ENCODE measurements at places on chromosomes 12 and 14. TPM values are rescaled to one million over a fixed set of nuclear protein-coding genes. Genes with fewer than 3 reads are reported as not detected.

OTX2 gene
- total RNA-seq = not detected

KRT75 gene
- total RNA-seq = not detected

COL2A1 gene
- total RNA-seq = not detected

IAPP gene
- not detected for total RNA-seq

- DNase-seq = no peak
Observed at GRCh38 chr14:54881761-54882401, 20.7 kb downstream of the GCH1 start.

DNA sequence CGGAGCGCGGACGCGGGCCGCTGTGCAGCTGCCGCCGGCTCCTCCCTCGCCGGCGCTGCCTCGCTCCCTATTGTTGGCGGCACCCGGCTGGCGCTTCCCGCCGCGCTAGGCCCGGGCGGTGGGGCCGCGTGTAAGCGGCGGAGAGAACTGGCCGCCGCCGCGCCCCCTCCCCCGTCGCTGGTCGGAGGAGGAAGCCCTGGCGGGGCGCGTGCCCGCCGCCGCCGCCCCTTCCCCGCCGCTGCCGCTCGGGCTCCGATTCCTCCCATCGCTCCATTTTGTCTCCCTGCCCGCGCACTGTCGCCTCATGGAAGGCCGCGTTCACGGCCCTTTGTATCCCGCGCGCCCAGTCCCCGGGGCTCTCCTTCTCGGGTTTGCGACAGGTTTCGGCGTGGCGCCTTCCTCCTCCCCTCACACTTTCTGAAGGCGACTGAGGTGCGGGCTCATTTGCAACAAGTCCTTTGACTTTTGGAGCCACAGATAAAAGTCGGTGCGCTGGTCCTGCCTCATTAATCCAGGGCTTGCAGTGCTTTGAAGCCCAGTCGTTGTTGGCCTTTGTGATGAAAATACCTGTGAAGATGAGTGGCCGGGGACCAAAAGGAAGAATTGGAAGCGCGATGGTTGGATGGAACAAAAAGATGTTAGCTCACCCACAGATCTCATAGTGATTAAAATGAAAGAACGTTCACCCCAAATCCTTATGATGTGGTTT is 707 bp downstream of the CPSF6 start:
- no peak for DNase-seq

DNA sequence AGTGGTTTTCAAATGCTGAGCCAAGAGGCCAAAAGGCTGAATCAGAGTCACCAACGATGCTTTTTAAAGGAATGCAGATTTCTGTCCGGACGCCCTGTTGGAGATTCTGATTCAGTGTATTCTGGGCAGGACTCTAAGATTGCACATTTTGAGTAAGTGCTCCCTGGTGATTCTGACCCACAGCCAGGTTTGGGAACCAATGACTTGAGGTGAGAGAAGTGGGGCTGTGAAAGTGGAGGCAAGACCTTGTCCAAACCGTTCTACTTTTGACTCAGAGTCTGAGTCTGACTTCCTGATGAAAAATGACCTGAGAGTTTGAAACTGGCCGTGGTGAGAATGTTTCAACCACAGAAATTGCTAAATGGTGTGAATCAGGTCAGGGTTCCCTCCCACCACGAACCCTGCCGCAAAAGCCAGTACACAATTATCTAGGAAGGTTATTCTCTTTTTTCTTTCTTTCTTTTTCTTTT is 90.2 kb downstream of the NTN4 start:
- no peak for DNase-seq

GRCh38 chr12:130213249-130213648 is 51.0 kb downstream of the FZD10 start:
- DNase-seq = no peak

DNA sequence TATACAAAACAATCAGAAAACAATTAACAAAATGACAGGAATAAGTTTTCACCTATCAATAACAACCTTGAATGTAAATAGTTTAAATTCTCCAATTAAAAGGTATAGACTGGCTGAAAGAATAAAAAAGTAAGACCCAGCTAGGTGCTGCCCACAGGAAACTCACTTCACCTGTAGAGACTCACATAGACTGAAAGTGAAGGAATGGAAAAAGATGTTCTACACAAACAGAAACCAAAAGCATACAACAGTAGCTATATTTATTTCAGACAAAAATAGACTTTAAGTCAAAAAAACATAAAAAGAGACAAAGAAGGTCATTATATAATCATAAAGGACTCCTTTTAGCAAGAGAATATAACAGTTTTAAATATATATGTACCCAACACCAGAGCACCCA is 152.4 kb upstream of the PWP1 start:
- DNase-seq = no peak

DNA sequence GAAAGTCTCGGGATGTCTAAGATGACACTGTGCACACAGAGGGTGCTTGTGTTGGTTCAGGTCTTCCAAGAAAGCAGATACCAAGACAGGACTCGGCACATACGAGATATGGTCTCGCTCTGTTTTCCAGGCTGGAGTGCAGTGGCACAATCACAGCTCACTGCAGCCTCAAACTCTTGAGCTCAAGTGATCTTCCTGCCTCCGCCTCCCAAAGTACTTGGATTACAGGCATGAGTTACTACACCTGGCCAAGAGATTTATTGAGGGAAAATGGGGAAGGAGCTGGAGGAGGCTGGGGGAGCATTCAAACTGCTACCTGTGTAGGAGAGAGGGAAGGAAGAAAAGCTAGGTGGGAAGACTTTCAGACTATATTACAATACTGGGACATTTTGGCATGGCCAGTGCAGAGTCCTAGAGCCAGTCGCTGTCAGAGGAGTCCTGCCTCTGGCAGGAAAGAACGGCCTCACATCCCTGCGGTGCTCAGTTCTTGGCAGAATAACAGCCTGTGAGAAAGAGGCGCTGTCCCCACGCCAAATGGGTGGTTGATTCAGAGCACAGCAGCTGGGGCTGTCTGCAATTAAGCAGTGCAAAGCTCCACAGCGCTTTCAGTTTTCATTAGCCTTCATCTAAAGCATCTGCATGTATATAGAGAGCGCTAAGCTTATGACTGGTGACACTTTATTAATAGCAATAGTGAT is 18.3 kb downstream of the SLC17A8 start:
- DNase-seq = no peak

GRCh38 chr14:79412822-79413221 is 798.5 kb downstream of the DIO2 start:
- DNase-seq = no peak

DNA sequence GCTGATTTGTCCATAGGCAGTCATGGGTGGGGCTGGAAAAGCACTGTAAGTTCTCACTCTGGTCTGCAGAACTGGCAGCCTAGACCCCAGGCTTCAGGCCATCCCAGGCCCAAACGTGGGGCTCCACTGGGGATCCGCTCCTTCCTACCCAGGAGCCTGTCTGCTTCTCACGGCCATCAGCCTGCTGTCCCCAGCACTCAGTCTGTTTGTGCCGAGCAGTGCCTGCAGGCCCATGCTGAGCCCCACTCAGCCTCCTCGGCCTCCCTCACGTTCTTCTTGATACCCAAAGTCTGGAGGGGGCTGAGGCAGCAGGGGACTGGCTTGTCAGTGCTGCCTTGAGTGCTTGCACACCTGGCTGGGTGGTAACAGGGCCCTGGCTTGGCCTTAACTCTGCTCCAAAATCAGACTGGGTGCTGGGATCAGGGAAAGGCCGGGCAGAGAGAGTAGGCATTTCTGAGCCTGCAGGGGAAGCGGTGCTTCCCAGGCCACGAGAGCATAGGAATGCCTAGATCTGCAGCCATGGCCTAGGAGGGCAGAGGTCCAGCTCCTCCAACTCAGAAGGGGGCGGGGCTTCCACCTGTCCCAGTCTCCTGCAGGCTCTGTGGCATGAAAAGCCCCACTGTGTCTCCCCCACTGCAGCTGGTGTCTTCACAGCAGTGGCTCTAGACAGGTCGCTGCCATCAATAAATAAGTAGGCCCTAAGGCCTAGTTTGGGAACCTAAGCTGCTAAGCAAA is 772.4 kb upstream of the FBXO33 start:
- DNase-seq = no peak

DNA sequence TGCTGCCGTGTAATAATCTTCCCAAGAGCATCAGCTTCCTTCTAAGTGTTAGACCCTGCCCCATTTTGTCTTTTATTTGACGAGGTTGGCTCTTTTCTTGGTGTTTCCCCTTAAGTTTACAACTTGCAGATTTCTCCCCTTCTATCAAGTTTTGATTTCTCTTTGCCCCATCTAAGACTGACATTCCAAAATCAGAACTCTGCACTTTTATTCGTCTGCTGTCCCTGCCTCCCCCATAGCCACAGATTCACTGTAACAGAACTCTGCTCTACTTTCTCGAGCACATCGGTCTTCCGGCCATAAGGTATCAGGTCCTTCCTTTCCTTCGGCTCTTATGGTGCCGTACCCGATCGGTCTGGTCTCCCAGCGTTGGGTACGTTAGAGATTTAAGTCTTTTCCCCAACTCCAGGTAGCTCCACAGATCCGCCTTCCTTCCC is 563 bp downstream of the DCP1B start:
- DNase-seq = no peak

- no peak for DNase-seq
Observed at GRCh38 chr14:105250986-105251385, 2.7 kb downstream of the BTBD6 start.
